ENCODE measurements at places on chromosomes 6 and 20.
A peak's percentile ranks its signal among the peaks of the same experiment; 100 is the strongest.

DNA sequence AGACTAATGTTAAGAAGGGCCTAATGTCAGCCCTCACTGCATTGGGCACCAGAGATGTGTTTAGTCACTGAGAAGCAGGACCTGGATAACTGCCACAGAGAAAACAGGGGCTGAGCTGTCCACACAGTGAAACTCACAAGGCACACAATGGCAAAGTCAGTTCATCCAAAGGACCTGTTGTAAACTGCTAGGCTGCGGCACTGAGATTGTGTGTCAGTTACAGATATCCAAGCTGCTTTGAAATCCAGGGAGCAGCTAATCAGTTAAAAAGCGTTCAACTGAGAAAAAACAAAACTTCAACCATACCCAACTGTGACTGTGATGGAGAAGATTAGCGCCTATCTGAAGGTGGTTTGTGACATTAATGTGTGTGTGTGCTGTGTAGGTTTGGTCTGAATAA is 27.8 kb upstream of the TMEM14A start:
- DNase-seq, result no peak

- no peak for DNase-seq
Observed at GRCh38 chr6:40933864-40934263, 105.2 kb downstream of the UNC5CL start.

DNA sequence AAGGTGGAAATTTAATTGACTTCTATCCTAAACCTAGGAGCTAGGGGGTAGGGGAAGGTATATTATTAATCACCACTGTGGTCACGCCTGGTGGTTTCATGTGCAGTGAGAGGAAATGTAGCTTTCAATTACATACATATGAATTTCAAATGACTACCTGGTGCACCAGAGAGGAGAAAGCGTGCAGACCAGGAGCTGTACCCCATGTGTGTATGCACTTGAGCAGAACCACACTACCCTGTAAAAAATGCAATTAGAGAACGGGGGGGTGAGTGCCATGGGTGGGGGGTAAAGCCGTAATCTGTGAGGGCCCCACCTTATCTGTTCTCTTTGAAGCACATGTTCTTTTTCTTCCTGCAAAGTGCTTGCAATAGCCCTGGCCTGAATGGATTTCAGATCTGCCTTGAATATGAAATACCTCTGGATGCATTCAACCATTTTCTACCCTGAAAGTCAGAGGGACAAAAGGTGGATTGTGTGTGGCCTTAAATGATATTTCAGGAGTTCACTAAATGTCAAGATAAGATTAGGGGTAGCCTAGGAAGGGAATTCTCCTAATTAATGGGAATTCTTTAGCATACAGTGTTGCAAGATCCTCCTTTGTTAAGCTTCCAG is 30.9 kb upstream of the EDN3 start:
- DNase-seq, result no peak

GRCh38 chr6:154306696-154307095 is 49.9 kb downstream of the IPCEF1 start:
- DNase-seq, result no peak

- DNase-seq, result no peak
Observed at GRCh38 chr6:132456700-132457143, 55.4 kb upstream of the MOXD1 start.

DNA sequence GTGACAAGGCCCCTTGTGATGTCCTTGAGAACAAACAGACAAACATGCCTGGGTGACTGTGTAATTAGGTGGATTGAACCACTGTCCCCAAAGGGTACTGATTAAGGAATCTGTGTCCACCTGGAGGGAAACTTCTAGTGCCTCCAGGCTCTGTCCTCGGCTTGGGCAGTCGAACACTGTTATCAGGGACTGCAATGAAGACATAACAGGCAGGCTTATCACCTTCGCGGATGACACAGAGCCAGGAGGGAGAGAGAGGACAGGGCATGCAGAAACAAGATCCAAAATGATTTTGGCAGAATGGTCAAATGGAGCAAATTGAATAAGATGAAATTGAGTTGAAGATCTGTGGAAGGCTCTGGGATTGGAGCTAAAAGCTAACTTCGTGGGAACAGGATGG is 60.9 kb upstream of the ZFAND3 start:
- DNase-seq, result no peak

GRCh38 chr6:168404560-168404959 is 36.4 kb upstream of the SMOC2 start:
- no peak for DNase-seq

- DNase-seq, result no peak
Observed at GRCh38 chr6:15259766-15260098, 13.9 kb downstream of the JARID2 start.

DNA sequence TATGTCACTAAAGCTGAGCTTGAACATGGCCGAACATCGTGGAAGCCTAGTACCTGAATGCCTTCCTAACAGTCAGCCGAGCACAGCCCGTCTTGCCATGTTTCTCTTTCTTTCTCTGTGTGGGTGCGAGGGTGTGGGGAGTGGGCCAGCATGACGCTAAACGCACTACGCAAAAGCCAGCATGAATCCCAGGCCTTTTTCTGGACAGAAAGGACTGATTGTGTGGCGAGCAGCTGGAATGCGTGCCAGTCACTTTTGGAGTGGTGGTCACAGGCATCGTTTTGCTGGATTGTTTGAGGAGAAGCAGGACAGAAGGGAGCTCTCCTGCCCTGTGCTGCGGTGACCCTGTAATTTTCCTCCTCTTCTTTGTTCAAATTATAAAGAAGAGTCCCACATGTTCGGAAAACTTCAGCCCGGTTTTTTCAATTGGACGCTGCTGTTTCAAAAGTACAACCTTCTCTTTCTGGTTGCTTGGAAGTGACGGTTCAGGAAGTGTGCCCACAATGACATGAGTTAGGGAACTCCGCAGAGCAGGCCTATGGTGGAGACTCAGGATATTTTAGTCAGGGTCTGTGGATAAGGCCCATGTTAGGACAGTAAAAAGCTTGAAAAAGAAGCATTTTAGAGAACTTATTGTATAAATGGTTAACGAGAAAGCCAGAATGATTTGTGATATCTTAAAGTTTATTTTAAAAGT is 54.3 kb downstream of the PDE7B start:
- DNase-seq, result no peak

- DNase-seq, result no peak
Observed at GRCh38 chr6:86448398-86448797, 488.9 kb upstream of the HTR1E start.

DNA sequence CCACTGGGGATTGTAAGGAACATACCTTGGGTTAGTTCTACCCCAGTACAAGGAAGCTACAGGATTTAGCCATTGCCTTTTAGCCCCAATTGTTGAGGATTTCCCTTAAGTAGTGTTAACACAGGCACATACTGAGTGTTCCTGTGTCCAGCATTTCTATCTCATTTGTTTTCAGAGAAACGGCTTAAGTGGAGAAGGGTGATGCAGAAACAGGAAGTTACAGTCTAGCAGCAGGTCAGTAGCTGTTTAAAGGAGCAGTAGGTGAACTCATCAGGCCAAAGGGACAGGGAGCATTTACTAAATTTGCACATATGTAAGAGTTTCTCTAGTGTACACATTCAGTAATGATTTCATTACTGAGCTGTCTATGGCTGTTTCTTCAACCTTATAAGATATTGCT is 644.2 kb upstream of the GJE1 start:
- no peak for DNase-seq

GRCh38 chr20:47061549-47061948 is 166.9 kb downstream of the EYA2 start:
- no peak for DNase-seq

DNA sequence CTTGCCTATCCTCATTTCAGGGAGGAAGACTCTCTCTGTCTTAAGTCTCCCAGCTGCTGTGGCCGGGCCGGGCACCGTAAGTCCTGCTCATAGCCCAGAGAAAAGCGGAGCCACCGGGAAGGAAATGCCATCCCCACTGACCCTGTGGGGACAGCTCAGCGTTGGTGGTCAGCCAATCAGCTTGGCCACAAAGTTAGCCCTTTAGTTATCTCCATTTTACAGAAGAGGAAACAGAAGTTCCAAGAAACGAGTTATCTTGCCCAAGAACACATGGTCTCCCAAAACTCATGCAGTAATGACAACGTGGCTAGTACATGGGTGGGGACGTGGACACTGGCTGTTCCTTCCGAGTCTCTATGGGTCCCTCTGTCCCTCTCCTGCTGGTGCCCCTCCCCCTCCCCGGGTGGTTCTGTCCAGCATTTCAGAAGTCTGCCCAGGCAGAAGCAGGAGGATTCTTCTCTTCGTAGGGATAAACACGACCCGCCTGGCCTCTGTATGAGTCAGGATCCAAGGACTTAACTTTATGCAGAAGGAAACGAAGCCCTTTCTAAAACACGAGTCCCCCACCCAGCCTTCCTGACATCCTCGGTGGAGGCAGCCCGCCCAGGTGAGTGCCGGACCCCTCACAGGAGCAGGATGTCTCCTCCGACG is 273.8 kb downstream of the CDH4 start:
- no peak for DNase-seq

DNA sequence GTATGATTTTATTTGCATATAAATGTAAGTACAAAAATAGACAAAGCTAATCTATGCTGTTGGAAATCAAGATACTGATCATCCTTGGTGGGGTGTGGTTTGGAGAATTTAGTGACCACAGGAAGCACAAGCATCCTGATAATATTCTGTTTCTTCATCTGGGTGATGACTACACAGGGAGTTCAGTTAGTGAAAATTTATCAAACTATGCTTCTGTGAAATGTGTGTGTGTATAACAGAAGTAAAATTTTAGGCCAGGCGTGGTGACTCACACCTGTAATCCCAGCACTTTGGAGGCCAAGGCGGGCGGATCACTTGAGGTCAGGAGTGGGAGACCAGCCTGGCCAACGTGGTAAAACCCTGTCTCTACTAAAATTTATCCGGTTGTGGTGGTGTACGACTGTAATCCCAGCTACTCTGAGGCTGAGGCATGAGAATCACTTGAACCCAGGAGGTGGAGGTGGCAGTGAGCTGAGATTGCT is 20.6 kb downstream of the ENPP3 start:
- no peak for DNase-seq

GRCh38 chr6:158460602-158461169 is 99.2 kb upstream of the TMEM181 start:
- DNase-seq, result no peak

DNA sequence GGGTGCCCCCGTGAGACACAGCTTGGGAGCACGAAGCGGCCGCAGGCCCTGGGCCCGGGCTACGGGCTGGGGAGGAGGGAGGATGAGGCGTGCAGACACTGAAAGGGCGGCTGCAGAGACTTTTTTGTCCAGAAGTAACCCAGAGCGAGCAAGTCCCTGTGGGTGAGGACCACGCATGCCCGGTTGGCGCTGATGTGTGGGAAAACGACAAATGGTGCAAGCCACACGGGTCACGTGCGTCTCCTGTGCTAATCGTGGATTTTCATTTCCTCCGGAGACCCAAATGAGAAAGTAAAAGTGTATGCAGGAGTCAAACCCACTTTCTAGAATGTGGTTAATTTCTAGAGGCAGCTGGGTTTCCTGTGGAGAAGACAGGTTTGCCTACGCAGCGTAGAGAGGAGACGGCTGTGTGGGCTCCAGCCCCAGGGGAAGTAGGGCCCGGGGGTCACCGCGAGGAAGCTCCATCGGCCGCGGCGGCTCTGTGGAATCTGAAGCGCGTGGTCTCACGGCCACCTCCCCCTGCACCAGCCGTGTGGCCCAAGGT is 19.0 kb downstream of the DLL1 start:
- DNase-seq, result peak; percentile 55

DNA sequence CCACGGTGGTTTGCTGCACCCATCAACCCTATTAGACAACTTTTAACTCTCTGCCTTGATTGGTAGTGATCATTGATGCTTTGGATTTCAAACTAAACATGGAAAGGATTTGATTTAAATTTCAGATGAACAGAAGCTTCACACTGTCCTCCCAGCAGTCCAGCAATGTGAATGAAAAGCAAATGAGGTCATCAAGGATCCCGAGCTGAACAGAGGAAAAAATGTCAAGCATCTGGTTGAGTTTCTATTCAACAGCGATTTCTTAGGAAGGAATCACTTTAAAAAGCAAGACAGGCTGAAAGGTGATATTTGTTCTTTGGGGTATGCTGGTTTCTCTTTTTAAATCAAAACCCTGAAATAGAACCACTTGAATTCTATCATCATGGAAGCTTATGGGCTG is 10.6 kb upstream of the SAMD3 start:
- DNase-seq, result no peak

DNA sequence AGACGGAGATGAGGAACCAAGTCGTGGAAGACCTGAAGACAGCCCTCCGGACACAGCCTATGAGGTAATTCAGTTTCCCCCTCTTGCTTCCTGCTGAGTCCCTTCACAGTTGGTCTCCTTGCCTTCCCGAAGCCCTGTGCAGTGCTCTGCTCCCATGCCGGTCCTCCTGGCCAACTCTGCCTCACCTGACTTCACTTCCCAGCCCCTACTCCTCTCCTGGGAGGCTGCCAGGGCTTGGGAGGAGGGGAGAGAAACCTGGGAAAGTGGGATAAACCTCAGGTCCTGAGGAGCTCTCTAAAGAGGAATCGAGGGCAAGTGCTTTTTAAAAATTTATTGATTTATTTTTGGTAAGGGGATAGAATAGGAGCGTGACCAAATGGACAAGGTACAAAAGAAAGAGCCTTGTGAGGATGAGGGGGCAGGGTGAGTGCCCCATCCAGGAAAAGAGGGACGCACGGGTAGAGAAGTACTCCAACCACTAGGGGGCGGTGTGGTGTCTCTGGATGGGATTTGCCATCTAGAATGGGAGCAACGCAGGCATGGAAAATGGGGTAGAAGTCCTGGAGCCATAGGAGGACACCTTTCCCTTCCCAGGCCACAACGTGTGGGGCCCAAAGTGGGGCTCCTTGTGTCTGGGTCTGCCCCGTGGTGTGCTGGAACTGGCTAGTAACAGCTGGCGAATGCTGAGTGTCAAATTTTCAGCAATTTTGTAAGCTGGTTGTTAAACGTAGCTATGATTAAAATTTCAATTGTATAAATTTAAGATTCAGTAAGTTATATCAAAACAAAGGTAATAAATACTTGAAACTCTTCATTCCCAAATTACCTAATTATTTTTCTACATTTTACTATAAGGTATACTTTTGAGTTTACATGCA is 69.0 kb downstream of the MOCS1 start:
- DNase-seq, result peak; percentile 69

- no peak for DNase-seq
Observed at GRCh38 chr6:6284221-6284966, 36.1 kb downstream of the F13A1 start.

- no peak for DNase-seq
Observed at GRCh38 chr20:4113615-4114603, 98.6 kb upstream of the RNF24 start.

DNA sequence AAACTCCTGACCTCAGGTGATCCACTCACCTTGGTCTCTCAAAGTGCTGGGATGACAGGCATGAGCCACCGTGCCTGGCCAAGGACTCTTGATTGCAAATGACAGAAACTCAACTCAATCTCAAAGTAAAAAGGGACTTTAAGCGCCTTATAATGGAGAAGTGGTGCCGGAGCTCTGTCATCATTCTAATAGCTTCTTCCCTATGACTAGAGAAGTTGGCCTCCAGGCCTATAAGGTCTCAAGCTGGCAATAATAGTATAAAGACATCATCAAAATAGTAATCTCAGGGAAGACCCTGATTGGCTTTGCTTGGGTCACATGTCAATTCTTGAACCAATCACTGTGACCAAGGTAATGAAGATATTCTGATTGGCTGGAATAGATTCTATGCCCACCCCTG is 8.5 kb upstream of the KIAA1755 start:
- no peak for DNase-seq

Data from activated CD4-positive, CD25-positive, alpha-beta regulatory T cell treated with anti-CD3 and anti-CD28 coated beads, Interleukin-2, amount 50 U/mL, for 72 hours (primary cell).